CD4-positive, alpha-beta T cell treated with Interferon gamma for 1 hour (primary cell): ENCODE measurements at places on chromosomes 6 and 20.

DNA sequence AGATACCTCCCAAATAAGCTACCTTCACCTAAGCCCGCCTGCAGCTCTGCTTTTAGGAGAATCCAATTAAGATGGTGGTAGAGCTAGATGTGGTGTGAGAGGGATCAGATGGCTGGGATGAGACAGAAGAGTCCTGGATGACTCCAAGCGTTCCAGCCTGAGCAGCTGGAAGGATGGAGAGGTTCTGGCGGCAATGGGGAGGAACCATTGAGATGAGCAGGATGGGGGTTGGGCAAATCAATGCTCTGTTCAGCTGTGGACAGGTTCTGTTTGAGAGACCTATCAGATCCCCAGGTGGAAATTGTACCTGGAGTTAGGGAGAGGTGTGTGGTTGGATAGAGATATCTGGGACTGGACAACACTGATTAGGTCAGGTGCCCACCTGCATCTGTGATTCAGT, 23.0 kb downstream of the PHACTR3 start:
- no peak for DNase-seq

GRCh38 chr6:167984144-167984719, 13.2 kb upstream of the KIF25 start:
- no peak for DNase-seq

GRCh38 chr20:53828088-53828681, 234.5 kb upstream of the ZNF217 start:
- no peak for DNase-seq

- DNase-seq, result peak; percentile 61
Observed at GRCh38 chr6:10510592-10511367, 10.4 kb upstream of the GCNT2 start.

GRCh38 chr6:150238336-150238741, 95.5 kb downstream of the PPP1R14C start:
- DNase-seq, result no peak

- DNase-seq, result no peak
Observed at GRCh38 chr6:35569011-35569461, 56.3 kb upstream of the TULP1 start.

- no peak for DNase-seq
Observed at GRCh38 chr20:6533761-6534479, 233.6 kb upstream of the BMP2 start.

- DNase-seq, result peak; percentile 73
Observed at GRCh38 chr20:47489448-47489872, 12.2 kb upstream of the NCOA3 start.
